SW 1271 (cell line): ENCODE measurements at places on chromosomes 3 and 15.

GRCh38 chr15:53910236-53910849 lies 67.9 kb upstream of the UNC13C start:
- no peak for DNase-seq

DNA sequence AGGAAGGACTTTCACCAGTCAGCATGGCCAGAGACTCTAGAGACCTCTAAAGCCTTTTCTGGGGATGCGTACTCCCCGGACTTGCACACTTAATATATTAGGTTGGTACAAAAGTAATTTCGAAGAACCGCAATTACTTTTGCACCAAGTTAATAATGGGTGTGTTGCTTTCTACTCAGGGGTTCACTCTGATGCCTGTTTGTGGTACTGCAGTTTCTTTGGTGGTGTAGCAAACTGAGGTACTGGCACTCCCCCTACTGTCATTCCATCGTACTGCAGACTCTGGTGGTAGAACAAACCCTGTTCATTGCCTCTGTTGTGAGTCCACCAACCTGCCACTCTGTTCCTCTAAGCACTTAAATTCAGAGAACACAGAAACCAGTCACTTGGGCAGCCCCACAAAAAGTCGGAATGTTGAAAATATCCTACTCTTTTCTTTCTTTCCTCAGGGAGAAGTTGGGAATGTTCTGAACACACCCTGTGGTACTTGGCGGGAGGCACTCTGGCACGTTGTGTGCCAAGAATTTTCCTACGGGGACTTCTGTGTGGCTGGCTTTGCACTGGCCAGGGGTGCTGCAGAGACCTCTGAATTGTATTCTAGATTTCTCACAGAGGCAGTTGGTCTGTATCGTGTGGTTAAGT lies 46.3 kb downstream of the GABRG3 start:
- peak; percentile 46 for DNase-seq

DNA sequence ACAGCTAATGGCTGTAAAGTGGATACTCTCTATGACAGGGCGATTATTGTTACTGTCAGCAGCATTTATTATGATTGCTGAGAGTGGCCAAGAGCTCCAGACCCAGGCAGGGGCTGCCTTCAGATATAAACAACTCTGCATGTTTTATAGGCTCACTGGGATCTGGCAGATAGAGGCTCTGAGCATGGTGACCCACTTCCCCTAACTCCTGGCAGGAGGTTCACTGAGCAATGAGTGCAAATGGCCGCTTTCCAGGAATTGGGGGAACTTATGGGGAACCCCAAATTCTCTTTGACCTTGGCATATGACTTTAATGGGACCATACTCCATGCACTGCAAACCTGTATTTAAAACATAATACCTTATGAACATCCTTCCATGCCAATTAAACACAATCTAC lies 59.0 kb downstream of the SCN5A start:
- no peak for DNase-seq

DNA sequence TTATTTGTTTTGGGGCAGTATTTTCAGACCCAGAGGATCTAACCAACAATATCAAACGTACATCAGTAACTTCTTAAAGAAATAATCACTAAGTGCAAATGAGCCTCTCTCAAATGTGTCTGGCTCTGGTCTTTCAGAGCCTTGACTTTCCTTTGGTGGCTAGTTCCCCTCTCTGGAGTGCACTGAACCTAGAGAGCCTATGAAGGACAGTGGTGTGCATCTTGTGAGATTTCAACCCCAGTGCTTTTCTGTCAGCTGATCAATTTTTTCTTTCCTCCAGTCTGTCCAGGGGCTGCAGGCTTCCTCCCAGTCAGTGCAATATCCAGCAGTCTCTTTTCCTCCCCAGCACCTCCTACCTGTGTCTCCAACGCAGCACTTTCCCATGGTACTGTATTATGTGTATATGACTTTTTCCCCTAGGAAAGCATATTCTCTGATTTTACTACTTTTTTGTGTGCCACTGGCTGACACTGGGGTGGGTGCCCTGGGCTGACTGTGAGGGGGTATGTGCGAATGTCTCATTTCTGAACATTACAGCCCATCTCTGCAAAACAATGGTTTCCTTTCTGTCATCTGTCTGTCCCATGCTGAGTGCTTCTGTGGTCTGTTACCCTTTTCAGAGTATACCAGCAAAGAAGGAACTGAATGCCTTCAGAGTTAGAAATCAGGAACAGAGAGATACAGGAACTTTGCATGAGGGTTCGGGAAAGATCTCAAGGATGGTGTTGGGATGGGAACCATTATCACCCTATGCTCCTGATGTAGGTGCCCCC lies 98.8 kb downstream of the ARPP21 start:
- no peak for DNase-seq

DNA sequence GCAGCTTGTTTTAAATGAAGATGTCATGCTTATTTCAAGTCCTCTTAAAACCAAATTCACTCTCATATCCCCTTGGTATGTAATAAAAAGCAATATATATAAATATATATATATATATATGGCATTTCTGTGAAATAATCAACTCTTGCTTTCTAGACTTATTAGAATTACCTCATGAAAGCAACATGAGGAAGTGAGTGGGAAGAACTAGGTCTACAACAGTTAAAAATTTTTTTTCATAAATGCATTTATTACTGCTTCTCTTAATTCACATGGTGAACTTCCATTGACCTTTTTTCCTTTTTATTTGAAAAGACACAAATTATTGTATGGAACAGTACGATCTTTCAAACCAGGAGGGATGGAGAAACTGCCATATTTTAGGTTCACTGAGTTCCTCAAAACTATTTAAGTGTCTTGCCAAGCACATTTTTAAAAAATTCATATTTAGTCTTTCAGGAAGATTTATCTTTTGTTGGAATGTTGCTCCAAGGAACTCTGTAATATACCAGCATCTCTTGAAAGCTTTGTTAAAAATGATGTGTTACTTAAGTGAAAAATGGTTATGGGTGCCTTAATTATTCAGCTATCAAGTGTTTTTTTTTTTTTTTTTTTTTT lies 185.2 kb downstream of the GHSR start:
- DNase-seq, result no peak

GRCh38 chr3:52779011-52779836 lies 1.8 kb downstream of the ITIH1 start:
- no peak for DNase-seq

GRCh38 chr15:101437209-101437608 lies 52.3 kb downstream of the PCSK6 start:
- DNase-seq, result no peak

- no peak for DNase-seq
Measured at GRCh38 chr3:8436661-8437287, 64.8 kb upstream of the LMCD1 start.

DNA sequence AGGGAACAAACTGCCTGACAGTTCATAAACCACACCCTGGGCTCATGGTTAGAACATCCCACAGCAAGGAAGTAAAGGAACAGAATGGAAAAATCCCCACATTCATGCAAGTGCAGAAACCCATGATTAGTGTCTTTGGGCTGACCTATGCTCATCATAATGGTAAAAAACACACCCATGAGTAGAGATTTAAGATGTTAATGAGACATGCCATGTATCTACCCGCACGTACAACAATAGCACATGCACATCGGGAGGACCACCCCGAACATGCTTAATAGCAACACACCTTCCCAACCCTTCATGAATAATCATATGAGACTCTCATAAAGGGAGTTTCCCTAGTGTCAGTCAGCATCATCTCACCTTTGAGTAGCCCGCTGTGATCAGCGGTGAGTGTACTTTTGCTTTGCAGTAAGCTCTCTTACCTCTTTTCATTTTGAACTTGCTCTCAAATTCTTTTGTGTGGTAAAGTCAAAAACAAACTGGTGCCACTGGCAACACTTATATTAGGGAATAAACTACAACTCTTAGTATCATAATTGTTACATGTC lies 23.2 kb downstream of the ZBED2 start:
- DNase-seq, result no peak

DNA sequence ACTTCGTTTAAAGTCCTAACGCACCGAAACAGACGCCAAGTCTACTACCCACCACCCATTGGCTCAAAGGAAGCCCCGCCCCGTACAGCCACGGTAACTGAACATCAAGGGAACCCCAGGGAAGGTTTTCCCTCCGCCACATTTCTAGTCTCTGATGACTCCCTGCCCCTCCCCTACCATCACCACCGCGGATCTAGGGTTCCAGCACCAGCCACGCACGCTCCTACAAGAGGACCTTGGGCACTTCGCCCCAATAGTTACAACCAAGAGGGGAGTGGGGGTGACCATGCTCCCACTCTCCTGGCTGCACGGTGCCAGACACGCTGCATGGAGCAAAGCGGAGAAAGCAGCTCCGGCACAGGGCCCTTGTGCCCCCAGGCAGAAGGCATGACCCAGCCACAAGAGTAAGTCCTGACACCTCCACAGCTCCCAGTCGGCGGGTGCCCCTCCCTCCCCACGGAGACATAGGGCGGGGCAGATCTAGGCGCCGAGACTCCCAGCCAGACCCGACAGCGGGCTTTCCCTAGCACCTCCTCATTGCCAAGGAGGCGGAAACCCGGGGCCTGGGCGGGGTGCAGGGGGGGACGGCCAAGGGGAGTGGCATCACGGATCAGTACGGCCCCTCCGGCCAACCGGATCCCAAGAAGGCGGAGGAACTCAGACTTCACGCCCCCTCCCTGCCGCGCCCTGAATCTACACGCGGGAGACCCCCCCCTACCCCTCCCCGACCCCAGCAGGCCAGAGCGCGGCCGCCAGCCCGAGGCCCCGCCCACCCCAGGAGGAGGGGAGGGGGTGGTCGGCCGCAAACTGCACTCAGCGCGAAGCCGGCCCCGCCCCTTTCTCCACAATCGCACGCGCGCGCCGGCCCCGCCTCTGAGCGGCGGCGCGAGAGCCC lies 936 bp downstream of the SIN3A start:
- peak; percentile 97 for DNase-seq

DNA sequence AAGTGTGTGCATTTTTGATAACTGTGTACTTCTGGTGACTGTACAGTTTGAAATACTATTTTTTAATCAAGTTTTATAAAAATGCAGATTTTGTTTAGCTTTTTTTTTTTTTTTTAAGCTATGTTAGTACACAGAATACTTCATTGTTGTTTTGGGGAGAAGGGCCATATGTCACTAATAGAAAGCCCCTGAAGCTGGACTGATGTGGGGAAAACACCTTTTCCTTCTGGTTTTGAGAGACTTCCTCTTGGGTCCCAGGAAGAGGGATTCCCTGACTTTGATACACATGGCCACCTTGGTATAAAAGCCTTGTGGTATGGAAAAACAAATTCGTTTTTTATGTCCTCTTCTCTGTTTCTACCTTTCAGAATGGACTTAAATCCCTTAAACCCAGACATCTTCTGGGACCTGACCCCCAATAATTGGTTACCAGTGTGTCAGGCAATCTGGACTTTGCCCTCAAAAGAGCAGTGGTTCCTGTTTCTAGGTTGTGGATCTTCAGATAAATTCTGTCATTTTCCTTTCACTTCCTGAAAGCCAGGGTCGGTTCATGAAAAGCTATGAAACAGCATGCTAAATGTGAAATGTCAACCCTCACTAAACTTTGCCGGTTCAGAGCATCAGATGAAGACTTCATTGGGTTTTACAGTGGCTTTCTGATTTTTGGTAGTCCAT lies 31.1 kb upstream of the BLOC1S6 start:
- no peak for DNase-seq

DNA sequence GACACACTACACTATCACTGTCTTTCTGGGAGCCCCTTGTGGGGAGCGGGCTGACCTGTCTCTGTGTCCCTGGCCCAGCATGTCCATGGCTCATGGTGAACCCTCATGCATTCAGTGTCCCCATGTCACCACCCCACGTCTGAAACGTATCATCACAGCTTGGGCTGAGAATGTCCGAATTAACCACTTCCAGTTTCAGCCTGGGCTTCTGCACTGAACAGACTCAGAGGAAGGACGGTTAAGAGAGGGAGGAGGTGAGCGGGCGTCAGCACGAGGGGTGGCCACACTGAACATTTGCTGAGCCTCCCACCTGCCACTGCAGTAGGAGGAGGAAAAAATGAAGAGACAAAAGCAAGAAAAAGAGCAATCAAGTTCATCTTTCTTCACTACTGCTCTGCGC lies 30.5 kb downstream of the ATP2B2 start:
- DNase-seq, result no peak

DNA sequence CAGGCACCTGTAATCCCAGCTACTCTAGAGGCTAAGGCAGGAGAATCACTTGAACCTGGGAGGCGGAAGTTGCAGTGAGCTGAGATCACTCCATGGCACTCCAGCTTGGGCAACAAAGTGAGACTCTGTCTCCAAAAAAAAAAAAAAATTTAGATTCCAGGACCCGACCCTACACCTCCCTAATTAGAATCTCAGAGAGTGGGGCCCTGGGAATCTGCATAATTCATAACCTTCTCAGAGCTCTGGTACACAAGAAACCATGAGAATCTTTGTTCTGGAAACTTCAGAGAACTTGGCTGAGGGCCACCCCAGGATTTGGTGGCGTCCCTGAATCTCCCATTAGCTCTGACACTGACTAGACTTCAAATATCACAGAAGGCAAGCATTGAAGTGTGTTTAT lies 31.5 kb downstream of the B3GNT5 start:
- DNase-seq, result no peak

DNA sequence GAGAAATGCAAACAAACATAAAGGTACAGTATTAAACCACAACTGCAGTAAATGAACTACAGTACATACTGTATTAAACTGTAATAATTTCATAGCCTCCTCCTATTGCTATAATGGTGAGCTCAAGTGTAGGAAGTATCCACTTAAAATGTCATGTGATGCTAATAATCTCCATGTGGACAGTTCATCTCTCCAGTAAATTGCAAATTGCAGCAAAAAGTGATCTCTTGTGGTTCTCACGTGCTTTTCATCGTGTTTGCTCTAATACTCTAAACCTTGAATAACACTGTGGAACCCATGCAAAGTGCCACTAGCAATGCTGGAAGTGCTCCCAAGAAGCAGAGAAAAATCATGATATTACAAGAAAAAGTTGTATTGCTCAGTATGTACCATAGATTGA lies 9.2 kb upstream of the FNDC3B start:
- DNase-seq, result no peak

DNA sequence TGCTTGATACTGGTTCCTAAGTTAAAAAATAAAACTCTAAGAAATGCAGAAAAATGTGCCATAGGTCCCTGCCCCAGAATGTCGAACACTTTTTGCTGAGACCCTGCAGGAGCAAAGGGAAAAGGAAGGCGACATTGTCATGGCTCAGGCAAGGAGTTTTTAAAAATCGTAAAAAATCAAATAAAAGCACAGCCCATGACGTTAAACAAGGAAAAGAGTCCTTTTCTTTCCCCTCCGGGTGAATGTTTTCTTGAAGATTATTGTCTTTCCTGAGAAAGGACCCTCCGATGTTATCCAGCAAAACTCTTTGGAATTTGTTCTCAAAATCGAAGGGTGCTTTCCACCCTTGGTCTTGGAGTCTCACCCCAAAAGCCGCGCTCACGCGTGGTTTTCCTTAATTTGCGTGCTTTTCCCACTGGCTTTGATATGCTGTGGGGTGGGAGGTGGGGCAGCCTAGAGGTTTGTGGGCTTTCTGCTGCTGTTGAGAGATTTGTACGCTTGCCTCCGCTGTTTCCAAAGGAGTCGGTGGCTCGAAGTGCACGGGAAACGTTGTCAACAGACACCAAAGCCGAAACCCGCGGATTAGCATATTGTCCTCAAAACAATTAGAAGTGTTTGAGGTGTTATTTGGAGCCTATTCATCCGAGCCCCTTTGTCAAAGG lies 2.9 kb downstream of the SOX14 start:
- no peak for DNase-seq

GRCh38 chr15:56934269-56934668 lies 15.8 kb downstream of the TCF12 start:
- no peak for DNase-seq
